Right renal cortex interstitium (tissue), 3 donors: ENCODE measurements at places on chromosomes 11 and 22. TPM values are rescaled to one million over a fixed set of nuclear protein-coding genes. Genes with fewer than 3 reads are reported as not detected.

GRCh38 chr22:45051946-45052345 is 42.1 kb upstream of the PHF21B start:
- no peak for DNase-seq

DNA sequence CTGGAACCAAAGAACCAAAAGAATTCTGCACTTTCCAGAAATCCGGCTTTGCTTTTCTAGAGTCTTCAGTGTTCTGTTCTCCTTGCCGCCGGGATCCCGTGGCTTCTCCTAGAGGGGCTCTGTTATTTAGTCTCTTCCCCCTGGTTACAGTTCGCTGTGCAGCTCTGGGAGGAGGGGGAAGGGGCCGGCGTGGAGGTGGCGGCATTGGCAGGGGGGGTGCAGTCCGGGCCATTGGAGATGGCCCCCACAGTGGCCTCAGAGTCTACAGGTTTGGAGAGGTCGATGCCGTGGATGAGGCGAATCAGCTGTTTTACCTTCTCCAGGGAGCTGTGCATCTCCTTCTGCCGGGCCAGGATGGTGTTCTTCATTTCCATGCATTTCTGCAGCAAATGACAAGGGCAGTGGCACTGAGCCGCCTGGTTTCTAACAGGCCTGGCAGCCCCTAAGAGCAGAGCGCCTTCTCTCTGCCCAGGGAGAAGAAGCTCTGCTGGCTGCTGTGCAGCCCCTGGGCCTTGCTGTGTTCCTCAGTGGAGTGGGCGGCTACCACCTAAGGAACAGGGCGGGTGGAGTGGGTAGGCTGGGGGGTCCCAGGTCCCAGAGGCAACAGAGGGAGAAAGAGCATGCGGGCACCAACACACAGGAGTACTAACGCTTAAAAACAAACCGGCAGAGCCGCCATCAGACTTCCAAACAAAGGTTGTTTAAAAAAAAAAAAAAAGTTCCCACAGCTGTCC is 11.6 kb downstream of the LARGE2 start:
- no peak for DNase-seq

CYTH4 gene
- 2.8 TPM for polyA plus RNA-seq

ANGPTL5 gene
- polyA plus RNA-seq = 0.11 TPM

DNA sequence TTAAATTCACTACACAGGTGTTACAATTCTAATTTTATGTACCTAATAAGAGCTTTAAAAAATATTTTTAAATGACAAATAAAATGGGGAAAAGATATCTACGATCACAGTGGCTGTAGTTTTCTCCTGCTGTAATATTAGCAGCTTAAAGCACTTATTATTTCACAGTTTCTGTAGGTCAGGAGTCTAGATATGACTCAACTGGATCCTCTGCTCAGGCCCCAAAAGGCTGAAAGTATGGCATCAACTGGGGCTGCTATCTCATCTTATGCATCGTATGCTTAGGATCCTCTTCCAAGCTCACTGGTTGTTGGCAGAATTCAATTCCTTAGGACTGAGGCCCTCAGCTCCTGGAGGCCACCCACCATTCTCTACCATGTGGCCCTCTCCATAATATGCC is 12.8 kb downstream of the FBXO3 start:
- DNase-seq = no peak

CFL1 gene
- 760 TPM for polyA plus RNA-seq
